ENCODE measurements at places on chromosomes 3 and 15. TPM values are rescaled to one million over a fixed set of nuclear protein-coding genes. Genes with fewer than 3 reads are reported as not detected.
A peak's percentile ranks its signal among the peaks of the same experiment; 100 is the strongest.

DNA sequence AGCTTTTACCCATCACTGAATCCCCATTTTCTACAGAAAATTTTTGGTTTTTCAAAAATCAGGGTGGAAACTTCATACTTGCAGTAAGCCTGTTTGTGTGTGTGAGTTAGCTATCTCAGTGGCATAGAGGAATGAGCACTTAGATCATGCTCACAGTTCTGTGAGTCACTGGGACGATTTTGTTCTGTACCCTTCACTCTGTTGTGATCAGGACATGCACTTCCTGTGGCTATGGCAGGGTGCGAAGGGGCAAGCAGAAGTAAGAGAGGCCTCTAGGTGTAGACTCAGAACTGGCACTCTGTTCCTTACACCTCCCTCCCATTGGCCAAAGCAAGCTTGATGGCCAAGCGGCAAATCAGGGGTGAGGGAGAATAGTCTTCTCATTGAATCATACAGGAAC, 11.6 kb downstream of the NIPA2 start:
- H3K36me3 ChIP-seq, result peaks cover 9% of the 10 kb centered on the region
- H3K4me3 ChIP-seq, result no peak overlapping the region
- no peaks in the 10 kb centered on the region for H3K27me3 ChIP-seq
- no peaks in the 10 kb centered on the region for H3K4me1 ChIP-seq

GRCh38 chr15:68209272-68209671, 4.1 kb upstream of the CALML4 start:
- no peak overlapping the region for H3K4me3 ChIP-seq
- peaks cover 21% of the 10 kb centered on the region for H3K4me1 ChIP-seq
- no peak for DNase-seq

- no peak overlapping the region for H3K4me3 ChIP-seq
- H3K4me1 ChIP-seq, result no peaks in the 10 kb centered on the region
- H3K36me3 ChIP-seq, result no peaks in the 10 kb centered on the region
- H3K27me3 ChIP-seq, result no peaks in the 10 kb centered on the region
- no peak for DNase-seq
Observed at GRCh38 chr3:10015461-10015904, 10.8 kb upstream of the FANCD2 start.

DNA sequence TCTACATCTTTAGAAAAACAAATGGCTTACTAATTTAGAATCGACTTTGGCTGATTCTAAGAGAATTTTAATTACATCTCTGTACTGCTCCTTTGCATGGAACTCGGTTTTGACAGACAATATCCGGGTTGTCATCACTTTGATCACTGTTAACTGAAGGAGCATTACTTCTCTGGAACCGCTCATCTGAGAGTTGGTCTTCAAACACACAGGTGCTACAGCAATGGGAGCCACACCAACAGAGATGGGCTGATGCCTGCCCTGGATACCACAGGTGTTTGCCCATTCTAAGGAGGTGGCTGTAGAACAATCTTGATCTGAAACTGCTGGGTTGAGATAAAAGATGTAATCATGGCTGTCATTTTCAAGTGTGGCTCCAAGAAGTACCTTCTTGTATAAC, 21.6 kb downstream of the LINS1 start:
- H3K36me3 ChIP-seq, result no peaks in the 10 kb centered on the region
- peak overlapping the region; percentile 52 for H3K27ac ChIP-seq
- H3K27me3 ChIP-seq, result no peaks in the 10 kb centered on the region
- no peak for DNase-seq

- no peaks in the 10 kb centered on the region for H3K27me3 ChIP-seq
- H3K27ac ChIP-seq, result no peak overlapping the region
- H3K36me3 ChIP-seq, result no peaks in the 10 kb centered on the region
- H3K4me3 ChIP-seq, result no peak overlapping the region
- no peaks in the 10 kb centered on the region for H3K4me1 ChIP-seq
- no peak for DNase-seq
Observed at GRCh38 chr3:164918905-164919304, 159.4 kb downstream of the SI start.

DNA sequence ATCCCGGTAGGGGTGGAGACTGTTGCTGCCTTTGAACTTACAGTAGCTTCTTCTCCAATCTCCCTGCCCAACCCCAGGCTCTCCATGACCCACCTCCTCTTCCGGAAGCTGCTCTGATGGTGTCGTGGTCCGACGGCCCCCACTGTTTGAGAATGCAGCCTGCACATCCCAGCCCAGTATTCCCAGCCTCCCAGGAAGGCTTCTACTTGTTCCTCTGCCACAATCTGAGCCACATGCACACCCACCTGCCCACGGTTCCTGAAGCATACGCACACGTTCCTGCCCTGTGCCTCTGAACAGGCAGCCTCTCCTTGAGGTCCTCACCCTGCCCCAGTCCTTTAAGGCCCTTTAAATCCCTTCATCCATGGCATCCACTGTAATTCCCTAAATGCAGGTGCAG, 57.4 kb downstream of the ABTB1 start:
- H3K27ac ChIP-seq, result no peak overlapping the region
- no peak overlapping the region for H3K4me3 ChIP-seq
- H3K27me3 ChIP-seq, result no peaks in the 10 kb centered on the region
- H3K36me3 ChIP-seq, result no peaks in the 10 kb centered on the region

- H3K36me3 ChIP-seq, result no peaks in the 10 kb centered on the region
- no peak overlapping the region for H3K27ac ChIP-seq
- H3K4me3 ChIP-seq, result no peak overlapping the region
- no peak for DNase-seq
Observed at GRCh38 chr15:25670025-25670554, 193.0 kb downstream of the ATP10A start.

GRCh38 chr3:132135628-132136333, 101.0 kb upstream of the CPNE4 start:
- DNase-seq, result no peak
- H3K27me3 ChIP-seq, result no peaks in the 10 kb centered on the region
- H3K4me1 ChIP-seq, result no peaks in the 10 kb centered on the region
- no peaks in the 10 kb centered on the region for H3K36me3 ChIP-seq
- H3K4me3 ChIP-seq, result no peak overlapping the region

DNA sequence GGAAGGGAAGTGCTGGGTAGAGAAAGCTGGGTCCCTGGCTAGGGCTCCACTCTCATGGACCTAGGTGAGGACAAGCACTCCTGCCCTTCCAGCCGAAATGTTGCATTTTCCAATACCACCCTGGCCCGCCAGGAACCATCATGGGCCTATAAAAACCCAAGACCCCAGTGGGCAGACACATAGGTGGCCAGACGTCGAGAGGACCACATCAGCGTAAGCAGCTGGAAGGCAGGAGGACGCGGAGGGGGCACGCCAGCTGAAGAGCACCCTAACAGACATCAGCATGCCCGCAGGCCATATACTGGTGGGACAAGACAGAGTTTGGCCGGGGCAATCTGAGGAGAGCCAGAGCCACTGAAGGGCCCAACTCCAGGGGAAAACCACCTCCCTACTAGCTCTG, 98.3 kb downstream of the GBE1 start:
- no peak for DNase-seq
- no peaks in the 10 kb centered on the region for H3K36me3 ChIP-seq
- no peaks in the 10 kb centered on the region for H3K4me1 ChIP-seq
- no peak overlapping the region for H3K27ac ChIP-seq

DNA sequence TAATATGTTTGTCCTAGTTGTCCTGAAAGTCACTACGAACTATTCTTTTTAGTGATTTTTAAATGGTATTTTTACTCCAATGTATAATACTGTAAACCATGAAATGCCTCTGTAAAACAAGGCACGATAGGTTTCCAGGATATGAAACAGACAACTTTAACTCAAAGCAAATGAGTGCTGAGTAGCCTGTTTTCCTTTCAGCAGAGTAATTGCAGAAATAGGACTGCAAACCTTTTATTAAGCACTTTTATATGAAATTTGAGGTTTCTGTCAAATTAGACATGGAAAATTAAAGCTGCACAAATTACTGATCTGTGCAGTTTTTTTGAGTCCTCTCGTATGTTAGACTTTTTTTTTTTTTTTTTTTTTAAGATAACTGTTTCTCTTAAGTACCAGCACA, 16.2 kb downstream of the AKAP13 start:
- no peaks in the 10 kb centered on the region for H3K27me3 ChIP-seq
- no peak overlapping the region for H3K27ac ChIP-seq
- peaks cover 6% of the 10 kb centered on the region for H3K4me1 ChIP-seq
- DNase-seq, result no peak
- H3K4me3 ChIP-seq, result no peak overlapping the region

- H3K36me3 ChIP-seq, result no peaks in the 10 kb centered on the region
- no peak for DNase-seq
Observed at GRCh38 chr3:193030276-193030675, 112.6 kb upstream of the MB21D2 start.

DNA sequence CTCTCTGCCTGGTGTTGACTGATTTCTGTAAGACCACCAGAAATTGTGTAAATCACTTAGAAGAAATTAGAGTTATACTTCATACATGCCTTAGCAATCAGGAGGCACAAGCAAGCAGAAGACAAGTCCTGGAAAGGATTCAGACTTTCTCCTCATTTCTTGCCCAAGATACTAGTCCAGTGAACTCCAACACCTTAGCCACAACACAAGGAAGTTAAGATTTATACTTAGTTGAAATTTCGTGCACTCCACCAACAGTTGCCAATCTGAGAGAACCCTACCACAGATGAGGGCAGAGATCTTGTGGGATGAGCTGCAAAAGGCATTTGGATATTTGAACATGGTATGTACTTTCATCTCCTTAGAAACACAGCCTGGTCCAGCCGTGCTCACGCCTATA, 2.3 kb downstream of the P3H2 start:
- no peak overlapping the region for H3K27ac ChIP-seq
- no peaks in the 10 kb centered on the region for H3K4me1 ChIP-seq
- no peaks in the 10 kb centered on the region for H3K27me3 ChIP-seq
- no peak overlapping the region for H3K4me3 ChIP-seq
- H3K36me3 ChIP-seq, result no peaks in the 10 kb centered on the region

DNA sequence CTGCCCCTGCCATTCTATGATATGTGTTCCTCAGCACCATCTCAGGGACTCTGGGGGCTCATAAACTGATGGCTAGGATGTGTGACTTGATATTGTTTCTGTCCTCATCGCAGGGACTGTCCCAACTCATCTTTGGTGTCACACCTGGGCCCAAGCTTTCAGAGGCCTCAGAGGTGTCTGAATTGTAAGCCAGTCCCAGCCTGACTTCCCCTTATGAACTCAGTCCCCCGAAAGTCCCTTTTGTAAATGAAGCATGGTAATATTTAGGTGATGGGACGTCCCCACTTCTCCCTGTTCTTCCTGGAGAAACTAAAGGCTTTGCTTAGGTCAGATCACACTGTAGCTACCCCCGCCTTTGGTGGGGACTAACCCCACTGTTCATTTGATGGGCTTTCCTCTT, 142.4 kb upstream of the TLE3 start:
- no peaks in the 10 kb centered on the region for H3K27me3 ChIP-seq
- no peaks in the 10 kb centered on the region for H3K36me3 ChIP-seq
- no peak for DNase-seq
- H3K27ac ChIP-seq, result no peak overlapping the region
- H3K4me1 ChIP-seq, result no peaks in the 10 kb centered on the region

GRCh38 chr3:139317660-139318430, 26.0 kb upstream of the MRPS22 start:
- no peaks in the 10 kb centered on the region for H3K36me3 ChIP-seq
- no peaks in the 10 kb centered on the region for H3K27me3 ChIP-seq
- no peak overlapping the region for H3K27ac ChIP-seq
- no peaks in the 10 kb centered on the region for H3K4me1 ChIP-seq
- no peak overlapping the region for H3K4me3 ChIP-seq

DNA sequence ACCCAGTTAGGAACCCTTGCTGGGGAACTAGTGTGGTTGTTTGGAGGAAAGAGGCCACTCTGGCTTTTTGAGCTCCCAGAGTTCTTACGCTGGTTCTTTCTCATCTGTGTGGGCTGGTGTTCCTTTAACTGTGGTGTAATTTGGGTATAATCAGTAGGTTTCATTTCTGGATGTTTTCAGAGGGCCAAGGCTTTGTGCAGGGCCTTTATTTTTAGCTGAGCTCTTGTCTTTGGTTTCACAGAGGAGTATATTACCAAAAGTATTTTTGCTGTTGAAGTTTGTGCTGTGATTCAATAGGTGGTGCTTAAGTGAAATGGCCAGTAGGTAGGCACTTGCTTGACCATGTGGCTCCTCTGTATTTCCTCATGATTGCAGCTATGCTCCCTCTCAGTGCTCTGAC, 357.9 kb downstream of the KCNH8 start:
- DNase-seq, result no peak
- H3K27me3 ChIP-seq, result no peaks in the 10 kb centered on the region
- no peak overlapping the region for H3K27ac ChIP-seq
- H3K4me3 ChIP-seq, result no peak overlapping the region
- no peaks in the 10 kb centered on the region for H3K4me1 ChIP-seq

- H3K4me3 ChIP-seq, result no peak overlapping the region
- no peak for DNase-seq
- H3K4me1 ChIP-seq, result peaks cover 27% of the 10 kb centered on the region
- H3K36me3 ChIP-seq, result no peaks in the 10 kb centered on the region
- no peak overlapping the region for H3K27ac ChIP-seq
Observed at GRCh38 chr3:128494367-128494650, 1.3 kb upstream of the GATA2 start.

DNA sequence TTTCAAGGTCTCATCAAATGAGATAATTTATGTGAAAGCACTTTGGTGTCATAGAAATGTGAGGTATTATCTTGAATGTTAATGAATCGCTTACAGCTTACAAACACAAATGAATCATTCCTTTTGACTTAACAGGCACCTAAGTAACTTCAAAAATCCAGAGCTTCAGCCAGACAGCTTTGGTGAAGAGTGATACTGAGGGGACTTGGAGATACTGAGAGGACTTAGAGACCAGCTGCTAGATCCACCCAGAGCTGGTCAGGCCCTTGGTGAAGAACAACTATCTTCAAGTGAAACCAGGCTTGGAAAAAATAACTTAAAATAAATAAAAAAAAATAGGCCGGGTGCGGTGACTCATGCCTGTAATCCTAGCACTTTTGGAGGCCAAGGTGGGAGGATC, 16.2 kb upstream of the ZFYVE19 start:
- no peak overlapping the region for H3K4me3 ChIP-seq
- H3K27ac ChIP-seq, result no peak overlapping the region
- H3K4me1 ChIP-seq, result peaks cover 14% of the 10 kb centered on the region
- H3K27me3 ChIP-seq, result no peaks in the 10 kb centered on the region
- DNase-seq, result no peak

DNA sequence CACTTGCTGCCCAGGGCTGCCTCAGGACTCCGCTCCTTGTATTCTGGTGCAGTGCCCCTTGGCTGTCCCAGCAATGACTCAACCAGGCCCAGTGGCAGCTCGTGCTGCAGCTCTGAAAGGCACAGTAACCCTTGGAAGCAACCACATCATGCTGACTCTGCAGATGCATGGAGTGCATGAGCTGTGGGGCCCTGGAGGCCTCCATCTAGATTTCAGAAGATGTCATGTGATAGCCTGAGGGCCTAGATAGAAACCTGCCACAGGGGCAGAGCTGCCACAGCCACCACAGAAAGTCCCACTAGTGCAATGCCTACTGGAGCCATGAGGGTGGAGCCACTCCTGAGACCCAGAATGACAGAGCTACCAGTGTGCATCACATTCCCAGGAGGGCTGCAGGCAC, 117.1 kb upstream of the SMAD3 start:
- no peak for DNase-seq
- H3K27me3 ChIP-seq, result no peaks in the 10 kb centered on the region
- H3K4me1 ChIP-seq, result no peaks in the 10 kb centered on the region
- no peak overlapping the region for H3K4me3 ChIP-seq

The MAP6D1 gene
- total RNA-seq, result 1.2 TPM

The PLOD2 gene
- 1.4 TPM for total RNA-seq

The GP5 gene
- 6.2 TPM for total RNA-seq

The CX3CR1 gene
- total RNA-seq, result 4.5 TPM

The MASP1 gene
- total RNA-seq, result not detected

The SPINT1 gene
- total RNA-seq, result 4.9 TPM

The GPR15 gene
- 3.3 TPM for total RNA-seq

The SERINC4 gene
- total RNA-seq, result not detected

The OXTR gene
- 0.05 TPM for total RNA-seq

The PLA2G4E gene
- total RNA-seq, result not detected

The TMIE gene
- 3.9 TPM for total RNA-seq

The SLC38A3 gene
- 1.8 TPM for total RNA-seq
